ENCODE measurements at places on chromosomes 2 and 18.

DNA sequence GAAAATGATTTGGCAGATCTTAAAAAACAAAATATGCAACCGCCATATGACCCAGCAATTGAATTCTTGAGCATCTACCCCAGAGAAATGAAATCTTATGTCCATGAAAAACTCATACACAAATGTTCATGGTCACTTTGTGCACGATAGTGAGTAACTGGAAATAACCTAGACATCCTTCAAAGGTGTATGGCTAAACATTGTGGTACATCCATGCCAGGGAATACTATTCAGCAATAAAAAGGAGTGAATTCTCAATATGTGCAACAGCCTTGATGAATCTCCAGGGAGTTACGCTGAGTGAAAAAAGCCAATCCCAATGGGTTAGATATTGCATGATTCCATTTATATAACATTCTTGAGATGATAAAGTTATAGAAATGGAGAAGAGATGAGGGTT, 112.7 kb upstream of the SMAD2 start:
- no peak for DNase-seq
- no peaks in the 10 kb centered on the region for H3K4me1 ChIP-seq
- H3K4me3 ChIP-seq = no peak overlapping the region
- H3K27me3 ChIP-seq = no peaks in the 10 kb centered on the region
- no peaks in the 10 kb centered on the region for H3K36me3 ChIP-seq
- H3K27ac ChIP-seq = no peak overlapping the region

- no peak overlapping the region for H3K27ac ChIP-seq
- no peak overlapping the region for H3K4me3 ChIP-seq
- no peaks in the 10 kb centered on the region for H3K36me3 ChIP-seq
- H3K4me1 ChIP-seq = no peaks in the 10 kb centered on the region
Observed at GRCh38 chr18:44871771-44872170, 191.1 kb downstream of the SETBP1 start.

GRCh38 chr2:206873423-206873822, 65.9 kb upstream of the CPO start:
- H3K36me3 ChIP-seq = no peaks in the 10 kb centered on the region
- no peak for DNase-seq
- H3K27me3 ChIP-seq = no peaks in the 10 kb centered on the region

DNA sequence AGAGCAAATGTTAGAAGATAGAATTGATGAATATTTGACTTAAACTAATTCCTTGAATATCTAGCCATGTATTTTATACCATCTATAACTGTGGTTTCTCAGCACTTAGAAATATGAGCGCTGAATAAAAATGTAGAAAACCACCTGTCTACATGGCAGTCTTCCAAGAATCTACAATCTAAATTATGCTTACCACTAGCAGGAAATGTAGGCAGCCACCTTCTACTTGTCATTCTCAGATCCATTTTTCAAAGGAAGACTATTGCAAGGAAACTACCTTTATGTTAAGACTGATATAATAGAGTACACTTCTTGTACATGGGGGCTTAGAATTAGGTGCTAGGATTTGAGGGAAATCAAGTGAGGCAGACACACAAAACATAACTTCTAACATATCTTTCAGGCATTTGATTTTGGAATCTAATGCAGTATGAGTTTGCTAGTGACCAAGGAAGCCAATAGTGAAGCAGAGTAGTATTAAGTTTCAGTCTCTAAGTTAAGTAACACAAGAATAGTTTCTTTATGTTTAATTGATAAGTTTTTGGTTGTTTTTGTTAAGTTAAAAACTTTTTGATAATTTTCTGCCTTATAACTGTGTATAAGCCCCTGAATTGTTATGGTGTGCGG, 175.9 kb upstream of the ITGA4 start:
- no peaks in the 10 kb centered on the region for H3K27me3 ChIP-seq
- H3K36me3 ChIP-seq = no peaks in the 10 kb centered on the region
- no peak overlapping the region for H3K4me3 ChIP-seq
- H3K4me1 ChIP-seq = peaks cover 23% of the 10 kb centered on the region
- no peak for DNase-seq

DNA sequence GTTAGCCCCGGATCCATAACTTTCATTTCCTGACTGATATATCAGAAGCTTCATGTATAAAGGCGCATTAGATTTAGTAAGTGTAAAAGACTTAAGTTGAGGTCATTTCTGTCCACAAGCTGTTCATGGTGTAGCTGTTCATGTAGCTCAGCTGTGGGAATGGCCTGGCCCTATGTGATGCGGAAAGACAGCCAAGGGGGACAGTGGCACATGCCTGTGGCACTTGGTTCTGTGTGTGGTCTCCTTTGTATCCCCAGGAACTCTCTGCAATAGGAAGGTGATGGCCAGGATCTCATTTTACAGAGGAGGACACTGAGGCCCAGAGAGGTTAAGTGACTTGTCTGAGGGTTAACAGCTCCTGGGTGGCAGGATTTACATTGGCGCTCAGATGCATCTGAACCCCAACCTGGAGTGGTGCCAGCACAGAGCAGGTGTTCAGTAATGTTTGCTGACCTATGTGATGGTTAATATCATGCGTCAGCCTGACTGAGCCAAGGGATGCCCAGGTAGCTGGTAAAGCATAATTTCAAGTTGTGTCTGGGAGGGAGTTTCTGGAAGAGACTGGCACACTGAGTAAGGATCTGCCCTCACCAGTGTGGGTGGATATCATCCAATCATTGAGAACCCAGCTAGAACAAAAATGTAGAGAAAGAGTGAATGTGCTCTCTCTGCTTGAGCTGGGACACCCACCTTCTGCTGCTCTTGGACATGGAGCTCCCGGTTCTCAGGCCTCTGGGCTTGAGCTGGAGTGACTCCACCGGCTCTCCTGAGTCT, 25.4 kb downstream of the HPCAL1 start:
- no peak overlapping the region for H3K27ac ChIP-seq
- no peak for DNase-seq
- no peak overlapping the region for H3K4me3 ChIP-seq
- H3K36me3 ChIP-seq = no peaks in the 10 kb centered on the region
- H3K27me3 ChIP-seq = no peaks in the 10 kb centered on the region

DNA sequence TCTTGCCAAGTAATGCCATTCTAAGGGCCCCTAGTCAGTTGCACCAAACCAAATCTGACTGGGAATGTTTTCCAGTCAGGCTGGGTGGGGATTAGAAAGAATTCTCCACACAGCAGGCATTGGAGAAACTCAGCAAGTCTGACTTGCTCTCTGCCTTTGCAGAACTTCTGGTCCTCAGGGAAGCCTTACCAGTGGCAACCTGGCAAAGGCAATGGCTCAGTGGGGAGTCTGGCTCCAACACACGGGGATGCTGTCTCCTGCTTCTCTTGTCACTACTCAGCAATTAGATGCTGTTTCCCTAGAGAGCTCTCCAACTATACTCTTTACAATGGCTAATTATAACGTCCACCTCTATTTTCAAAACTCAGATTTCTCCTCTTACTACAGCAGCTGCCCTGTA, 810.7 kb downstream of the LRRTM4 start:
- no peaks in the 10 kb centered on the region for H3K27me3 ChIP-seq
- no peaks in the 10 kb centered on the region for H3K4me1 ChIP-seq
- no peaks in the 10 kb centered on the region for H3K36me3 ChIP-seq
- H3K27ac ChIP-seq = no peak overlapping the region
- DNase-seq = no peak

- H3K4me1 ChIP-seq = no peaks in the 10 kb centered on the region
- no peak overlapping the region for H3K4me3 ChIP-seq
- H3K36me3 ChIP-seq = no peaks in the 10 kb centered on the region
- DNase-seq = no peak
- H3K27me3 ChIP-seq = no peaks in the 10 kb centered on the region
- H3K27ac ChIP-seq = no peak overlapping the region
Observed at GRCh38 chr18:59180150-59180845, 39.7 kb upstream of the GRP start.

GRCh38 chr2:103898561-103898960, 955.4 kb upstream of the POU3F3 start:
- no peaks in the 10 kb centered on the region for H3K36me3 ChIP-seq
- H3K27ac ChIP-seq = no peak overlapping the region
- DNase-seq = no peak
- H3K27me3 ChIP-seq = no peaks in the 10 kb centered on the region

Data from CD8-positive, alpha-beta memory T cell (primary cell).